ENCODE measurements at places on chromosomes 4 and X.

GRCh38 chr4:137545461-137545861 lies 13.2 kb upstream of the PCDH18 start:
- no peak for DNase-seq

DNA sequence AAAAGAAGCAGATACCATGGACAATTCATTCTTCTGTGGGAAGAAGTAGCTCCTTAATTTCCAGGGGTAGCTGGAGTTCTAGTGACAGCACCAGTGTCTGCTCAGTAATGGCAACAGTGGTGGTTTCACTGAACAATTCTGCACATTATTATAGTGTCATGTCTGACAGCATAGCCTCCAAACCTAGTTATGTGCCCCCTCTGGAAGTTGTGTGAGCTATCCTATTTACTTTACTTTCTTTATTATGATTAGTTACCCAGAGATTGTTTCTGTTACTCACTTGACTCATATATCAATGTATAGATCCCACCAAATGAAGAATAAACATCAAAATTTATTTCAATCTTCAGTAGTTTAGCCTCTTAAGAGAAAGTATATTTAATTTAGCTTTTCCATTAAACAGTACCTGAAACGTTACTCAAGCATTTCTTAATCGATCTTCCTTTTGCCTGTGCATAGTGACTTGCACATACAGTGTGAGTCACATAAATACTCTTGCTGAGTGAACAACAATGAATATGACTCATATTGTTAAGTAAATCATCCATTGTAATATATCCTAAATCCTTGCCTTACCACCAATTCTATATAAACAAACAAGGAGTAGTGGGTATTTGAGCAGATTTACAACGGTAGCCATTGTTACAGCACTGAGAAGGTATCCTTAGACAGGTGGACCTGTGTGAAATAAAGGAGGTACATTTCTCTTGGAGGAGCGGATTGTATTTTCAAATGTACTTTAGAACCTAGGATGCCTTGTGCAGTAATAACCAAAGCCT lies 534.7 kb downstream of the ANKRD50 start:
- DNase-seq = no peak

- DNase-seq = peak; percentile 63
Measured at GRCh38 chrX:12814420-12814819, 23.2 kb downstream of the PRPS2 start.

- no peak for DNase-seq
Measured at GRCh38 chrX:1002611-1003010, 209.8 kb downstream of the CRLF2 start.

DNA sequence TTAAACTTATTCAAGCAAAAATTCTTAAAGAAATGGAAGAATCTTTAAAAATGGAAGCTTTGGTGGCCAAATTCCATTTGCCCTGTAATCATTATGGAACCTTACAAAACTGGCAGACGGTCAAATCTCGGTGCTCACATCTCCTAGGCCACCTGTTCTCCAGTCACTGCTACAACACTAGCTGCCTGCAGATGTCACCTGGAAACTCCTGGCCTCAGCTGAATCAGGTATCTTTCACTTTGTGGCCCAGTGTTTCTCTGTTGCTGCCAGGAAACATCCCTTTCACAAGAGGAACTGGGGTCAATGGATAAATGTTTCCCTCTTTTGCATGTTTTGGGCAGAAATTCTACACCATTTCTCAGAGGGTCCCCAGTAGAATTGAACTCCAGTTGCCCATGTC lies 4.2 kb upstream of the CXCL3 start:
- DNase-seq = no peak

- no peak for DNase-seq
Measured at GRCh38 chr4:168859888-168860694, 150.0 kb downstream of the CBR4 start.

GRCh38 chr4:41832961-41833360 lies 84.4 kb upstream of the PHOX2B start:
- no peak for DNase-seq

DNA sequence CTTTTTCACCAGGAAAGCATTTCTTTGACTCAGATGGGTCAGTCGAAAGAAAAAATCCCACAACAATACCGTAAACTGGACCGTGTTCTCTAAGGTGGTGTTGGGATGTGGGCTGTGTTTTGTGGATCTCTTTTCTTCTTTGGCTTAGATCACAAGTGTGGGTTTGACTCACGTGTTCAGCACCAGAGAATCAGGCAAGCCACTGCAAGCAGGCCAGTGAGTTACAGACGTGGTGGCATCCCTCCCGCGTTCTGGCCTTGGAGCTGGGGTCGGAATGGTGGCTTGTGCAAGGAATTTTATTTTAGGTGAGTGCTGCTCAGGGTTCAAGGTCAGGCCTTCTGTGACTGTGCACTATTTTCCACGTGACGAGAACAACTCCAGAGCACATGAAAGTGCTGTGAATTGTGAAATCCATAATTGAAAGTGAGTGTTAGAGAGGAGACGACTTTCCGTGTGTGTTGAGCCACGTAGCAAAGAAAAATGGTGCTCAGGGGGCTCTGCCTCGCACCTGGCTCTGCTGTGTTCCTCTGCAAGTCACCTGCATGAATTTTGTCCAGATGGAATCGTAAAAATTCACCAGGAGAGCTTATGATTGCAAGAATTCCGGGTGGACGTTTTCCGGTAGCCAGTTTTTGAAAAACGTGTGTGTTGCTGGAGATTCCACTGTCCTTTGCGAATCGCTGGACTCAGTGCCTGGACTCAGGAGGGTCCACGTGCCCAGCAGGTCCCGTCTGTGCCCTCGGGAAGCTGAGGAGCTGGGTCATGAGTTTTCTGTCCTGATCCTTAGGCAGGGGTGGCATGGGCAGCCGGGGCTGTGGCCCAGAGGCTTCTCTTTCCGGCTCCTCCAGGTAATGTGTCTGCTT lies 33.6 kb upstream of the HGFAC start:
- no peak for DNase-seq

GRCh38 chrX:44330227-44330626 lies 13.2 kb downstream of the EFHC2 start:
- DNase-seq = no peak

DNA sequence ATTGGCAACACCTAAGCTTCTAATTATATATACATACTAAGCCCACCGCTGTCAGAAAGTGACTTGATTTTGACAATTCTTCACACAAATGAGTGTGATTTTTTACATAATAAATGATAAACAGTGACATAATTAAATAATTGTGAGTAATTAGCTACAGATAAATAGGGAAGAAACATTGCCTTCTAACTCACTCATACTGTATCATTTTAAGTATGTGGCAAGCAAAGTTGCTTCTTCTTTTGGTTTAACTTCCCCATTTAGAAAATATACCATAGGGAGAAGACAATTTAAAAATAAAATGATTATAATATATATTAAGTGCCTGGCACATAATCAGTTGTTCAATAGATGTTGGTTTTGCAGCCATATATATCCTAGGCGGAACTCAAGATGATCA lies 644.2 kb downstream of the FSTL5 start:
- DNase-seq = no peak

DNA sequence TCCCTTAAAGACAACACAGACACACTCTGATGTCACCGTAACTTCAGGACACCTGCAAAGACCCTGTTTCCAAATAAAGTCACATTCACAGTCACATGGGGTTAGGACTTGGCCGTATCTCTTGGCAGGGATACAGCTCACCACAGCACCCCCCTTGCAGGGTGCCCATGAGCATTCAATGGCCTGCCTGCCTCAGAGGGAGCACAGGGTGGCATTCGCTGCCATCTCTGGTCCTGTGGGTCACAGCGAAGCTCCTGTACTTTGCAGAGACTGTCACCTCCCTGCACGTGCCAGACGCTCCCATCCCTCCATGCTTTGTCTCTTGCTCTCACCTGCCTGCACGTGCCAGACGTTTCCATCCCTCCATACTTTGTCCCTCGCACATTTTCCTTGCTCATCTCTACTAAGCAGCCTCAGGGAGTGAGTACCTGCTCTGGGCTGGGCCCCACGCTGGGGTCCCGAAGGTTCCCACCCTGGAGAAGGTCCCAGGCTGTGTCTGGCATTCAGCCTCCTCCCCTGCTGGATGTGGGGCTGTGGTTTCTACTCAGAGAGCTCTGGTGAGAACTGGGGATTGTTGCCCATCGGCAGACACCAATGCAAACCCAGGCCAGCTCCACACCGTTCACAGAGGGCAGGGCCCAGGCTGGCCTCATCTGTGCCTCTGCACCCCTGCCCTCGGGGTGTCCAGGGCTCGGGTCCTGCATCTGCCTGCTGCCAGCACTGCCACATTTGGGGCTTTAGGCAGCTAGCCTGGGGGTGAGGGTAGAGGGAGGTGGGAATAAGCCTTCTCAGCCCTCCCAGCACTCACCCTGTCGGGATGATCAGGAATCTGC lies 15.8 kb downstream of the HTRA3 start:
- no peak for DNase-seq

- no peak for DNase-seq
Measured at GRCh38 chr4:96193061-96193460, 353.2 kb downstream of the PDHA2 start.

DNA sequence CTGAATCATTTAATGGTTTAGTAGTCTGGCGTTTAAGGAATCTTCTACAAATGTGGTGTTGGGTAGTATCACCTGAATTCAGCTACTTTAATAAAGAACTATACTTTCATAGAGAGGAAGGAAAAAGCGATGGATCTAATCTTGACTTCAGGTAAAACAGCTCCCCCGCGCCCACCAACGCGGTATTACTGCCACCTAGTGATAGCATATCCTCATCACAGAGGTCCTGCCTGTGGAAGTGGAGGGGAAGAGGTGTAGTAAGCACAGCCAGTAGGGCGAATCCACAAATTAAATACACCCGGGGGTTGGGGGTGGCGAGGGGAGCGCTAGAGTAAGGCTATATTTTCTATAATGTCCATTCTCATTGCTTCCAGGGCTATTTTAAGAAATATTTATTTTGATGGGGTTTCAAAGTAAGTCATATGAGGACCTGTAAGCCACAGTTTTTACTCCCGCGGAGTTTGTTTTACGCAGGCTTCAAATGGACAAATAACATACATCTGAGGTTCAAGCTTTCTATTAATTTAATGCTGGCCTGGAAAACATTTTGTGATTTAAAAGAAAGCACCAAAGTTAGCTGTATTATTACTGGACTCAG lies 8.3 kb upstream of the DAPP1 start:
- peak; percentile 81 for DNase-seq

GRCh38 chr4:10118048-10119004 lies 1.7 kb upstream of the WDR1 start:
- DNase-seq = peak; percentile 26

- no peak for DNase-seq
Measured at GRCh38 chrX:111442791-111443190, 30.8 kb upstream of the DCX start.

- no peak for DNase-seq
Measured at GRCh38 chrX:14398725-14399124, 130.6 kb upstream of the GLRA2 start.

DNA sequence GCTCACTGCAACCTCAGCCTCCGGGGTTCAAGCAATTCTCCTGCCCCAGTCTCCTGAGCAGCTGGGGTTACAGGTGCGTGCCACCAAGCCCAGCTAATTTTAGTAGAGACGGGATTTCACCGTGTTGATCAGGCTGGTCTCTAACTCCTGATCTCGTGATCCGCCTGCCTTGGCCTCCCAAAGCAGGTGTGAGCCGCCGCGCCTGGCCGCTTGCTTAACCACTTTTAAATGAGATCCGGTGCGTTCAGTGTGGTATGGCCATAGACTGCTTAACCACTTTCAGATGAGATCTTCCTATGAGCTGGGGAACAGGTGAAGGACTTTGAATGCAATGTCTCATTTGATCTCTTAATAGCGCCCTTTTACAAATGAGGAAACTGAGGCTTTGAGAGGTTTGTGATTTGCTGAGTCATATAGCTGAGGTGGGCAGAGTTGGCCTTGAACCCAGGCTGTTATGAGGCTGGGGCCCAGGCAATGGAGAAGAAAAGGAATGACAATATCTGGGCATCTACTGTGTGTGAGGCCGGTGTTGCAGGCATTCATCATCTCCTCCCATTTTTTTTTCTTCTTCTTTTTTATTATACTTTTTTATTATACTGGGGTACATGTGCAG lies 41.9 kb upstream of the NSG1 start:
- DNase-seq = no peak

- DNase-seq = no peak
Measured at GRCh38 chrX:130861462-130861861, 41.5 kb downstream of the ENOX2 start.
